ENCODE measurements at places on chromosomes 2 and 18. TPM values are rescaled to one million over a fixed set of nuclear protein-coding genes. Genes with fewer than 3 reads are reported as not detected.

The ABCB6 gene
- 21.6 TPM for total RNA-seq

The HOXD8 gene
- 0.06 TPM for total RNA-seq

The ERMN gene
- total RNA-seq, result under 0.01 TPM

The OTOS gene
- not detected for total RNA-seq

The KCNF1 gene
- total RNA-seq, result under 0.01 TPM

The GPAT2 gene
- total RNA-seq, result 5.8 TPM

The CDH7 gene
- total RNA-seq, result not detected

The FAM124B gene
- total RNA-seq, result 3.6 TPM

The LBH gene
- 31.3 TPM for total RNA-seq

The RAPGEF4 gene
- 2.2 TPM for total RNA-seq

The GNAL gene
- 0.31 TPM for total RNA-seq

The GCA gene
- total RNA-seq, result 9.5 TPM

The MALT1 gene
- total RNA-seq, result 8.1 TPM

The RESP18 gene
- not detected for total RNA-seq

The CNTNAP5 gene
- total RNA-seq, result not detected

The TXNDC2 gene
- total RNA-seq, result not detected

The GBX2 gene
- total RNA-seq, result not detected

The PLEKHH2 gene
- total RNA-seq, result 1.9 TPM

The TTN gene
- total RNA-seq, result 5.6 TPM

The RGPD8 gene
- 12.9 TPM for total RNA-seq

The ABCG8 gene
- not detected for total RNA-seq

The FHOD3 gene
- total RNA-seq, result 0.92 TPM

The ZSWIM2 gene
- not detected for total RNA-seq

The IL36A gene
- not detected for total RNA-seq

The CPLX4 gene
- not detected for total RNA-seq

The LRP2 gene
- not detected for total RNA-seq

The AMER3 gene
- total RNA-seq, result not detected

The OSR1 gene
- 120 TPM for total RNA-seq

The SPP2 gene
- not detected for total RNA-seq

The ACMSD gene
- not detected for total RNA-seq

The FBLN7 gene
- 8.0 TPM for total RNA-seq

The CHRNG gene
- not detected for total RNA-seq

The MAP2 gene
- total RNA-seq, result 7.1 TPM

The RAB12 gene
- 75.7 TPM for total RNA-seq

The TEX44 gene
- not detected for total RNA-seq

The ACTG2 gene
- not detected for total RNA-seq

The COL3A1 gene
- total RNA-seq, result 1,561 TPM

The GKN1 gene
- not detected for total RNA-seq

The ACVR1C gene
- 0.19 TPM for total RNA-seq

The TDRD15 gene
- not detected for total RNA-seq
